Erythroblast (primary cell): ENCODE measurements at places on chromosomes 2 and 18.

GRCh38 chr2:151833984-151834383, 5.8 kb upstream of the ARL5A start:
- DNase-seq, result no peak

- DNase-seq, result no peak
Observed at GRCh38 chr2:154392256-154392655, 306.2 kb upstream of the KCNJ3 start.

DNA sequence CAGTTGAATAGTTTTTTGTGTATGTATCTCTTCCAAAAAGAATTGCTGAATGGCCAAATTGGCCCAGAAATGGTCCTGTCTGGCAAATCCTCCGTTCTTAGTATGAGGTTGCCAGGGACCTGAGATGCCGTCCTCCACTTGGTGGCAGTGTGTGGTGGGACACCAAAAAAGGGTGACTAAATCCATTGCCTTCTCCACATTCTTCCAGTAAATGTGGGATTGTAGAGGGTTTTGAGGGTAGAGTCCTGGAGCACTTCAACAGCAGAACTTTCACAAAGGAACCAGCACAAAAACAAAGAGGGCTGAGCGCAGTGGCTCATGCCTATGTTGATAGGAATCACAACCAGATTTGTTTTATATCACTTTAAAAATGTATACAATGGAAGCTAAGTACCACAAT, 199.9 kb downstream of the BCL2 start:
- DNase-seq, result peak; percentile 10

DNA sequence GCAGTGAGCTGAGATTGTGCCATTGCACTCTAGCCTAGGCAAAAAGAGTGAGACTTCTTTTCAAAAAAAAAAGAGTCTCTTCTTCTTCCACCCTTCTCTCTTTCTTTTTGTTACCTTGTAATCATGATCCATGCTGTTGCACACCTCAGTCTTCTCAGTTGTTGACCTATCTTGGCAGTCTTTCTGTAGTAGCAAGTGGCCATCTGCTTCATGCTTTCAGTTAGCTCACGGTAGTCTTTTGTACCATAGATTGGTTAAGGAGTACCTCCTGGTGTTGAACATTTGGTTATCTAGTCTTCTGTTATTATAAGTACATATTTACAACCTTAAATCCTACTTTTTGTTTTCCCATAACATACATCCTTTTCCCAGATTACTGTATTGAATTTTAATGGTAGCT, 3.1 kb downstream of the GORASP2 start:
- DNase-seq, result peak; percentile 10

GRCh38 chr2:233228376-233228775, 23.1 kb upstream of the ATG16L1 start:
- DNase-seq, result no peak

DNA sequence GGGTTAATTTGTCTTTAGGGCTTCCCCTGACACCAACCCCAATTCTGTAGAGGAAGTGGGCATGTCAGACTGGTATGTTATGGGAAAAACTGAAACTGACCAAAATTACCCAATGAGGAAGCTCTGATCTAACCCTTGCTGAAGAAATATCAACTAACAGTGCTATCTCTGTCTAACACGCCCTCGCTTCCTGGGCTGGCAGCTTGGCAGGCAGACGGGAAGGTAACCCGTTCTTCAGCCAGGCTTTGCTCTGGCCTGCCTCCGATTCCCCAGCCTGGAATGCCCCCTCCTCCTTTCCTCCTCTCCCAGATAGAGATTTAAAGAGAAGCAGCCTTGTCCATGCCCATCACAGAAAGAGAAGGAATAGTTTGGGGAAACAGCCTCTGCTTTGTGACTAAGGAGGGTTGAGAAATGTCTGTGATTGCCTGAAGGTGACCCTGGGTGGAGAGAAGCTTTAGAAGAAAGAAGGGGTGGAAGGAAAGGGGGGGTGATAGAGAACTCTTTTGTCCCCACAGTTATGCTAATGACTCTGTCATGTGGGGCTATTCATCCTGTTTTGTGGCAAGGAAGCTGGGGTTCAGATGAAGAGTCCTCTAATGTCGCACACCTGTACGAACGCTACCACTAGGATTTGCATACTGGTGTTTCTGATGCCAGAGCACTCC, 15.4 kb downstream of the HK2 start:
- DNase-seq, result peak; percentile 61

GRCh38 chr2:208182835-208183234, 7.0 kb downstream of the C2orf80 start:
- DNase-seq, result no peak

DNA sequence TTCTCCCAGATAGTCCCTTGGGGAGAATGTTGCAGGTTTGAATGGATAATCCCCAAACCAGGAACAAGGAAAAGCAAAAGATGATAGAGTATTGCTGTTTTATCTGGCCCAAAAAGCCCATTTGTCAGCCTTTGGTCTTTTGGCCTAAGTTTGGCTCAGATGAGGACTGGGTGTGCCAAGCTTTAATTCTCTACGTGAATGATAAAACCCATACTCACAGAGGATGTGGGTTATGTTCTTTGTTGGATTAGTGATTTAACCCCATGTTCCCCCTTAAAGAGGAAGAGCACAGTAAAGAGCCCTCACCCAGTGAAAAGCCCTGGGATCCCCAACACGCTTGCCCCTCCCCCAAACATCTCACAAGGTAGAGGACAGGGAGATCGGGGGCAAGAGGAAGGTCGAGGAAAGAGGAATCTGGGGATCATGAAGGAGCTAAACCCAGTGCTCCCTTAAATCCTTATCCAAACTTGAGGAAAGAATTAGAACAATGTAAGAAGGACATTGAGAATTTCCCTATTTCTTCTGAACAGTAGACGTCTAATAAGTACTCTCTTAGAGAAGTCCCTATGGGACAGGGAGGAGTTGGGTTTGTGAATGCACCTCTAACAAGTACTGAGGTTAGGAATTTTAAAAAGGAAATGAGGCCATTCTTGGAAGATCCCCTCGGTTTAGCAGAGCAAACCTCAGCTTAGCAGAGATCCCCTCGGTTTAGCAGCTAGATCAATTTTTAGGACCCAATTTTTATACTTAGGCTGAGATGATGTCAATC, 105.0 kb downstream of the HIBCH start:
- DNase-seq, result no peak

GRCh38 chr2:31384771-31385276, 29.7 kb downstream of the XDH start:
- DNase-seq, result no peak

- DNase-seq, result no peak
Observed at GRCh38 chr2:224438726-224439125, 36.8 kb upstream of the FAM124B start.

GRCh38 chr2:86673986-86674670, 46.0 kb upstream of the RMND5A start:
- no peak for DNase-seq

DNA sequence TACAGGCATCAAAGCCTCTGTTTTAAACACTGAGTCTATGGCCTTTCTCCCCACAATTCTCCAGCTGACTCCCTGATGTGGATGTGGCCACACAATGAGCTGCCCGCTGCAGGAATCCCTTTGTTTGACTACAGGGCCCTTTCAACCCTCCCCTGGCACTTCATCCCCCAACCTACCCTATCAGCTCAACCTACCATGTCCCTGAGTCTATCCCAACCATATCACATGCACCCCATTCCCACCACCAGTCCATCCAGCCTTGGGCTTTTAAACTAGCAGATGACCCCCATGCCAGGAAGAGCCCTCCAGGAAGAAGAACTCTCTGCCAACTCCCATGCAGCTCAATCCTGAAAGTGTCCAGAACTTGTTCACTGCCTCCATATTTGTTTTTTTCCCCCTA, 46.9 kb upstream of the TEX51 start:
- DNase-seq, result no peak

- no peak for DNase-seq
Observed at GRCh38 chr2:204078003-204078698, 141.6 kb downstream of the ICOS start.

DNA sequence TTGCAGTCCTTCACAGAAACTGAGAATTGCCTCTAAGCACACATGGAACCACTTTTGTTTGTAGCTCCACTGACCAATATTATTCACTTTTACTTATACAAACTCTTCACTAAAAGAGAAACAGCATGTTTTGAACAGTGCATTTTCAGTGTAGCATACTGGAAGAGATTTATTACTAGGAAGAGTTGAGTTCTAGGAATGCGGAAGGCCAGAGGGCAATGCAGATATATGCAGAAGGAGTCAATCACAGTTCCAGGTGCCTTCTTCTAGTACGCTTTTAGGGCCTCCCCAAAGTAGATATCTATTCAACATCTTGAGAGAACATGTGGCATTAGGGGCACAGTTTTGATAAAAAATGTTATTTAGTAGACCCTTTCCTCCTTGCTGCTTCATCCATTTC, 1654.0 kb upstream of the ZEB2 start:
- no peak for DNase-seq

DNA sequence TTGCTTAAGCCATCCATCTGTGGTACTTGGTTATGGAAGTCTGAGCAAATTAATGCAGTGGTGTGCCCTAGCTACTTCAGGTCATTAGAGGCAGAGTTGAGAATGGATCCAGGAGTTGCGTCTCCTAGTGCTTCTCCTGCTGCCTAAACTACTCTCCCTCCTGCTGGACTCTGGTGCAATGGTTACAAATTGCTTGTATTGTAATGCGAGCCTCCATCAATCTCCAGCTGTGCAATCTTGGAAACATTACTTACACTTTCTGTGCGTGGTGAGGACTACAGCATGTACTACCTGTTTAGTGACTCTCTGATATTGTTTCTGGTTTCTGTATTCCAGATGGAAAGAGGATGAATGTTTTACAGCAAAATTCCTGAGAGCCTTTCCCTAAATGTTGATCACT, 119.0 kb upstream of the CYRIA start:
- no peak for DNase-seq

DNA sequence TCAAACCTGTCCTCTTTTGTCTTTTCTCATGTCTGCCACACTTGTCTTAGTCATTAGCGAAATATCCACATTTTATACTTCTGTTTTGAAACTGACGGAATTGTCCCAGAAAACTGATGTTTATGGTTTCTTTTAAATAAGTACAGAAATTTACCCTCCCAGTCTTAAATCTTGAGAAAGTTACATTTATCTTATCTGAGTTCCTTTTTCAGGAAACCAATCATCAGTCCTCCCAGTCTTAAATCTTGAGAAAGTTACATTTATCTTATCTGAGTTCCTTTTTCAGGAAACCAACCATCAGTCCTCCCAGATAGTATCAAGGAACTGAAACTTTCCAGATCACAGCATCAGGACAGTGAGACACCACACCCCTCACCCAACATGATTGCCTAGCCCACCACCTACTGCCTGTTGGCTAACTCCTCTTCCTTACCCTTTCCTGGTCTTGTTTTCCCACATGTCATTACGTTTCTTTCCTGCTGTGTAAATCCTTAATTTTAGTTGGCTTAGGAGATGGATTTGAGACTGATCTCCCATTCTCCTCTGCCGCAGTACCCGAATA, 247.7 kb downstream of the PTPRM start:
- no peak for DNase-seq

- no peak for DNase-seq
Observed at GRCh38 chr18:67545681-67546080, 29.2 kb upstream of the DSEL start.

DNA sequence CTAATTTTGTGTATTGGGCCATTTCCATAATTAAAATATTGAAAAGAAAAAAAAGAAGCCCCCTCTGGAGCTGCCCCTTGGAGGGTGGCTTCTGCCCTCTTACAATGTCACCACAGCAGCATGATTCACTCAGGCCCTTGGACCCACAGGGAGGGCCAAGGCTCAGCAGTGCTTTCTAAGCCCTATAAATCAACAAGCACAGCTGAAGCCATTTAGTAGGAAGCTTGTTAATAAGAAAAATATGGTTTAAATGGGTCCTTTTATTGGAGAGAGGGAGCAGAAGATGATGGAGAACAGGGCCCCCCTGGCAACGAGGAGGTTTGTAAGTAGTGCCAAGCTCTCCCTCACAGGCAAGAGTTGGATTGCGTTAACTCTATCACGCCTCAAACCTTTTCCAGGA, 107.6 kb upstream of the FZD7 start:
- no peak for DNase-seq

- no peak for DNase-seq
Observed at GRCh38 chr2:236859908-236860307, 225.8 kb upstream of the COPS8 start.

DNA sequence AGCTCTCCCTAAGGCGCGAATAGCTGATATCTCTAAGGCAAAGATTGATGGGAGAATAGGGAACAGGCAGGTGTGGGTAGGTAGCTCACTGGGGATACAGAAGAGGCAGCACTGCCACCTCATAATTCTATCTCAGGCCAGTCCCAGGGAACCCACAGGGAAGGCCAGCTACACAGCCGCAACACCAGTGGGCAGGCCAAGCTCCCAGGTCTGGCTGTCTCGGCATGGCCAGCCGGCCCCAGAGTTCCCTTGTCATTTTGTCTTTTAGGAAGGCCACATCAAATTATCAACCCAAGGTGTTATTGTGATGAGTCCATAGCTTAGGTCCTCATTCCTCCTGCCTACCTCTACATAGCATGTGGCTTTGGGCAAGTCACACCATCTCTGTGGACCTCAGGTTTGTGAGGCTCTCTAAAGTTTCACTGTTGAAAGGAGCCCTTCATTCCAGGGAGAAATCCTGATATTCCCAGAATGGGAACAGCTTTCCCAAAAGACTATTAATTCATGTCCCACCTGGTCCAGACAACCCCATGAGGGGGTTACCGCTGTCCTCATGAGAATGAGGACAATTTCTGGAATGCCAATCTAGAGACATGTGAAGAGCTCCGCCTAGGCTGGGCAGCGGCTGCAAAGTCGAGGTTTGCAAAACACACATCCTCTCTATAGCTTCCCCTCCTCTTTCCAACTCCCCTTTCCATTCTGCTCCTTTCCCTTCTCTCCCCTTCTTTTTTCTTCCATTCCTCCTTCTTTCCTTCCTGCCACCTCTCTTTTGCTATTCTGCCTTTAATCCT, 287.1 kb upstream of the ID2 start:
- DNase-seq, result no peak

DNA sequence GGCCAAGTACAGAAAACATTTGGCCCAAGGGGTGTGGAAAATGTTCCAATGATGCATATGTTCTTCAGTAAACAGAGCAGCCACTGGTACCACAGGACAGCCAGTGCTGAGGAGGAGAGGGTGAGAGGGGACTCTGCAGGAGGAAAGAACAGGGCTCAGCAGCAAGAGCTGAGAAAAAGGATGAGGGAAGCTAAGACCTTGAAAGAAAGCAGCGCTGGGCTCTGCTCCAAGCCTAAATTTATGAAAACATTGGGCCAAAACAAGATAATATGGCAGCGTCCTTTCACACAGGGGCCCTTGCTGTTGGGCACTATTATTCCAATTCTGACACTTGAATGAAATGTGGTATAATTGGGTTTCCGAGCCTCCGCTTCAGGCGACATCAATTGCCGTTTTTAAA, 939.0 kb upstream of the FANCL start:
- DNase-seq, result no peak

GRCh38 chr2:190365499-190366204, 22.3 kb downstream of the INPP1 start:
- DNase-seq, result no peak

GRCh38 chr18:22900558-22901238, 32.4 kb upstream of the RBBP8 start:
- no peak for DNase-seq

DNA sequence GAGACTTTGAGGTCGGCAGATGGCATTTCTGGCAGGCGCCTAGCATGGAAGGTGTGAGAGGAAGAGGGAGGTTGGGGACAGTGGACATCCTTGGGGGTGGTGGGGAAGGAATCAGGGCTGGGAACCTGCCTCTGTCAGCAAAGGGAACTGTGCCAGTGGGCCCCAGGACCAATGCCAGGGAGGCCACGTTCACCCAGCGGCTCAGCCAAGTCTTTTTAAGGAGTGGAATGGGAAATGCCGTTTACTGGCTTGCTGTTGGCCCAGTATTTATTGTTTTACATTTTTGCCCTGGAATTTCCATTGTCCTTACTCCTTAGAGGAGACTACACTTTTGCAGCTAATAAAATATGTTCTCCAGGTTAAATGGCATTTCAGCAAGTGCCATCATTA, 135.2 kb downstream of the MCFD2 start:
- DNase-seq, result no peak
